ENCODE measurements at places on chromosomes 4 and X.
A peak's percentile ranks its signal among the peaks of the same experiment; 100 is the strongest.

DNA sequence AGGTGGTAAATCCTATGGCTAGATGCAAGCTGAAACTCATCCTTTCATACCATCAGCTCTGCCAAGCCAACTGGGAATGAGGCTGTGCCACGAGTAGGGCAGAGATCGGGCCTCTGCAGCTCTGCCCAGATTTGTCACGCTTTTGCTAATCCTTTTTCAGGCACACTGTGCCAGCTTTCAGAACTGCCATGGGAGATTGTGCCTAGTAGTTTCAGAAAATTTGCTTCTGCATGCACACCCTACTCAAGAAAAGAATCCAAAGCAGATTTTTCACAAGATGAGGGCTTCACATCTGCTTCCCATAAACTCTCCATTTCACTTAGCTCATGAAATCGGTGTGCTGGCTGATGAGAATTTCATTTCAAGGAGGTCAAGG, 3.3 kb upstream of the ADH7 start:
- DNase-seq, result no peak

DNA sequence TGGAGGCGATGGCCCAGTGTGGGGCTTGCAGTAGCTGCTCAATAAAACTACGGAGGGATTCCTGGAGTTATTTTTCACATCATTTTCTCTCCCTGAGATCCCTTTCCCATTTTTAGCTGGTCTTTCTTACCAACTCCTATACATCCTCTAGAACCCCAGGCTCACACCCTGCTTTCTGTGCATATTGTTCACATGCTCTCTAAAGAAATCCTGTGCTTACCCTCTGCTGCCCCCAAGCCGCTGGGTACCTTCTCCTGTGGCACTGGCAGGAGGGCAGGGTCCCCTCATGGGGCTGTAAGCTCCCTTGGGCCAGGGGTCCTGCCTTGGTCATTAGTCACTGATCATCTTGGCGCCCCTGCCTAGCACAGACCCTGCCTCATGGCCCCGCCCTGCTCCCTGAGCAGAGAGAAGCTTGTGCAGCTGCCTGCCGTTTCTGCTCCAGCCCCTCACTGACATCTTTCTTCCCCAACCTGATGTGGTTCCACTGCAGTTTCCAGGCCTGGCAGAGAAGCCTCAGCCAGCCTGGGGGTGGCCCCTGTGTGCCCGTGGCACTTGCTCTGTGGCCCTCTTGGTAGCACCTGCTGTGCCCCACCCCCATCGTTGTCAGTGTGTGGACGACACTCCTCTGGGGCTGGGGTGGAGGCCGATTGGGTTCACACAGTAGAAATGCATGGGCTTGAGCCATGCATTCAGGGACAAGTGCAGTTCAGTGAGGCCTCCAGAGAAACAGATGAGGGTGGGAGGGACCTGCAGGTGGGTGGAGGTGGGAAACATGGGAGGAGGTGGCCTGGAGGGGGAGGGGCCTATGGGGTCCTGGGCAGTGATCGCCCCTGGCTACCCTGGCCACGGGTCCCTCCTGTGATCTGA, 69.5 kb downstream of the WFS1 start:
- no peak for DNase-seq

GRCh38 chrX:153924149-153924861, 1.8 kb downstream of the ARHGAP4 start:
- peak; percentile 70 for DNase-seq

DNA sequence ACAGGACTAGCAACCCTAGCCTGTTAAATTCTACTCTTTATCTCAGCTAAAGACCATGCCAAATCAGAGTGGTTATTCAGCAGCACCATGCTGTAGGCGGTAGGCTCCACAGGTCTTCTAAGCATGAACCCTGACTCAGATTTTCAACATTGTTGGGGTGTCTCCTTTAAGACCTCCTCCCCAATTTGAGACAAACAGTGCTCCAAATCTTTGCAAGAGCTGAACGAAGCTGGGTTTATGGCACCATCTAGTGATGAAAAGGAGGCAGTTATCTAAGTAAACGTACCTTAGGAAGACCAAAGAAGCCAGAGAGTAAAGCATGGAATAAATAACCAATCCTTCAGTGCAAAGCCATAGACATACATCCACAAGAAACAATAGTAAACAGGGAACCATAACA, 334.5 kb upstream of the SLC7A11 start:
- peak; percentile 19 for DNase-seq

DNA sequence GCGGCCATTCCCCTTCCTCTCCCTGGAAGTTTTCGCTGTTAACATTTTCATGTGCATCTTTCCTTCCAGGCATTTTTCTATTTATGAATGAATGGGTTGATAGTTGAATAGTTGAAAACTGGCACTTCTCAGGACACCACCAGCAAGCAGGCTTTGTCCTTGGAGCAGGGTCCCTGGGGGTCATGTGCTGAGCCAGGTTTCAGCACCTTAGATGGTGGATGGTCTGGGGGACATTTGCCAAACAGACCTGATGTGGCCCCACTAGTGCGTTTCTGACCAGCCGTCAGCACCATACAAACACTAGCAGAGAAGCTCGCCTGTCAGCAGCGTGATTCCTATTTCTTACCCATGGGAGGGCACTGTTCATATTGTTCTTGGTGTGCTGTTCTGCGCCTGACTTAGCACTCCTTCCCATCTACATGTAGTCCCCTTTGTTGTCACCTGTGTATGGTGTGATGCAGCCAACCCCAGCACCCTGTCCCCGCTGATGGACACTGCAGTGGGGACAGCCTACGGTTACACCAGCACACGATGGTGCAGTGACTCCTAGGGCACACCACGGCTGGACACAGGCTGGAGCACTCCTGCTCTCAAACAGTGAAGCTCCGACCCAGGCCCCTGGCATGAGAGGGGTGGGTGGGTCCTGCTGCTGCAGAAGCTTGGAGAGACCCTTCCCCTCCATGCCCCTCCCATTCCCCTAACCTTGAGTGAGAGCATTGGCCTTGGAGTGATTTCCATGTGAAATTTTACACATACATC, 27.2 kb upstream of the WFS1 start:
- no peak for DNase-seq

- no peak for DNase-seq
Observed at GRCh38 chrX:83529950-83530349, 21.9 kb downstream of the POU3F4 start.

DNA sequence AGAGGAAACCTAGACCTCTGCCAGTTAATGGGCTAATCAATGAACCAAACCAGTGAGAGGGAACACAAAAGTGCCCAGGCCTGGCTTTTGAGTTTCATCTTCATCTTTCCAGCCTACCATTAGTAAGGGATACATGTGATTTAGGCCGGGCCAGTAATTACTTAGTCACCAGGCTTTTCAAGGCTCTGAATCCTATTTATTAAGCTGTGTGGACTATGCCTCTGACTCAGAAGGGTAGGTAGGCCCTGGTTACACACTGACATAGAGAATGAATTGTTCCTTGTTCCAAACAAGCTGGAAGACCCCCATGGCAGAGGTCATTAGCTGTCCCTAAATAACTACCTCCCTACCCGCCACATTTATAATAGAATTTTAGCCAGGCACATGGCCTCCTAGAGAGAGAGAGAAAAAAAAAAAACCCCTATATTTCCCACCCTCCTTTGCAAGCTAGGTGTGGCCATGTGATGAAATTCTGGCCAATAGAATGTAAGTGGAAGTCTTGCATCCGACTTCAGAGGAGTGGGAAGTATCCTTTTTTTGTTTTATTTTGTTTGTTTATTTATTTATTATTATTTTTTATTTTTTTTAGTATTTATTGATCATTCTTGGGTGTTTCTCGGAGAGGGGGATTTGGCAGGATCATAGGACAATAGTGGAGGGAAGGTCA, 112.3 kb upstream of the BCOR start:
- no peak for DNase-seq

DNA sequence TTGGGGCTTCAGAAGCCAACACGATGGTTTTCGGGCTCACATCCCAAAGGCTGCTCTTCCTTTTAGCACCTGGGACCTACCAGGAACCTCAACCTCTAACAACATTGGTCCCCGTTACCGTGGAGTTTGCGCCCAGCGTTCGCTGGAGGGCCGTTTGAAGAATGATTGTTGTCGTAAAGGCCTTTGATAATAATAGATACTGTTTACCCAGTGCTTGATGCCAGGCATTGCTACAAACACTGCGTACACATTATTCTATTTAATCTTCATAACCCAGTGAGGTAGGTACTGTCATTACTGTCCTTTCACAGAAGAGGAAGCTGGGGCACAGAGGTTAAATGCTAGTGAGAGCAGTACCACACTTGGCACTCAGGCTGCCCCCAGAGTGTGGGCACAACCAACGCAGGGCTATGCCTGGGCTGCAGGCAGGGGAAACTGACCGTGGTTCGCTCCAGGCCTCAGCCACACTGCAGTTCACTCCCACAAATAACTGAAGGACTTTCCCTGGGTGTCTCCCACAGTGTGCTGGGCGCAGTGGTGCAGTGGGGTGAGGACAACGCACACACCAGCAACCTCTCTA, 1.0 kb upstream of the ACSL1 start:
- DNase-seq, result no peak

GRCh38 chrX:118066867-118067515, 49.6 kb downstream of the KLHL13 start:
- DNase-seq, result no peak

GRCh38 chr4:15003891-15004738, 1.8 kb downstream of the CPEB2 start:
- peak; percentile 27 for DNase-seq

DNA sequence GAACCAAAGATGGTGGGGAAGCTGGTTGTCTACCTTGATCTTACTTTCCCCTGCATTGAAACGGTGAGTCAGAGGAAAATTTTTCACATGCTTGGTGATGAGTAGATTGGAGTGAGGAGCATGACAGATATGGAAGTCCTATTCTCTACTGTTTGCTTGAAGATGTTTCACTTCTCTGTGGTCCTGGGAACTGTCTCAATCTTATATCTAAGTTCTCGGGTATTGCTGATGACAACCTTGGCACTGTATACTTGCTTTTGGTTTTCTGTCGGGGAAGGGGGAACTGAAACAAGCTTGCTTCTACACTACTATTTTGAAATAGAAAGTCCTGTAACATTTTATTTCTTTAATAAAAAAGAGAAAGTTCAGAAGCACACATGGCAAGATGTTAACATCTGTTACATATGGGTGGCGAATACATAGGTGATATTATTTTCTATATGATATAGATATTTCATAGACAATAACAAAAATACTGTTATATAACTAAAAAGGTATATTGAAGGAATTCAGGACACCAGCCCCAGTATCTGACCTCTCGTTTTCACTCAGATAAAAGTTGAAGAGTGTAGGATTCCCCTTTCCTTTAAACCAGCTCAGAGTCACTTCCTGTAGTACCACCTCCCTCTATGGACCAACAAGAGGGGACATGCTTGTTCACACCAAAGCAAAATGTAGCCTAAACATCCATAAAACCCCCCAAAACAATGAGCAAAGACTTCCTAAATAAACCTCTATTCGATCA, 88.8 kb downstream of the FMR1NB start:
- no peak for DNase-seq

GRCh38 chrX:111445485-111445884, 33.5 kb upstream of the DCX start:
- DNase-seq, result peak; percentile 1

GRCh38 chrX:54640103-54640690, 110.2 kb downstream of the GNL3L start:
- DNase-seq, result no peak

DNA sequence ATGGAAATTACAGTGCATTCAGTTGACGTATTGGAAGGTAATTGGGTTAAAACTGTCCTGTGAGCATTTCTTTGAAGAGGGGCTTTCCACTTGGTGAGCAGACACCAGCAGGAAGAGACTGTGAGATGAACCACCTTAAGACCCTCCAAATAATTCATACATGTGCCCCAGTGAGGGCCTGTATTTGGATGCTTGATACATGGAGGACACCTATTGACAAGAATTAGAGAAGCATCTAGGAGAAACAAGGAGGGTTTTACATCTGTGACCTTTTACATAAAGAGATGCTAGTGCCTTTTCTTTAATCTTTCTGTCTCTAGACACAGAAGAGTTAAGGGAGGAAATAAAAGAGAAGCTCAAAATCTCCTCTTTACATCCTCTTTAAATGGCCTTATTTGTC, 1115.3 kb upstream of the IGFBP7 start:
- DNase-seq, result no peak
